ENCODE measurements at places on chromosomes 1 and 21. TPM values are rescaled to one million over a fixed set of nuclear protein-coding genes. Genes with fewer than 3 reads are reported as not detected.

Gene LRRC38
- not detected for total RNA-seq

Gene CHRM3
- 11.8 TPM for total RNA-seq

DNA sequence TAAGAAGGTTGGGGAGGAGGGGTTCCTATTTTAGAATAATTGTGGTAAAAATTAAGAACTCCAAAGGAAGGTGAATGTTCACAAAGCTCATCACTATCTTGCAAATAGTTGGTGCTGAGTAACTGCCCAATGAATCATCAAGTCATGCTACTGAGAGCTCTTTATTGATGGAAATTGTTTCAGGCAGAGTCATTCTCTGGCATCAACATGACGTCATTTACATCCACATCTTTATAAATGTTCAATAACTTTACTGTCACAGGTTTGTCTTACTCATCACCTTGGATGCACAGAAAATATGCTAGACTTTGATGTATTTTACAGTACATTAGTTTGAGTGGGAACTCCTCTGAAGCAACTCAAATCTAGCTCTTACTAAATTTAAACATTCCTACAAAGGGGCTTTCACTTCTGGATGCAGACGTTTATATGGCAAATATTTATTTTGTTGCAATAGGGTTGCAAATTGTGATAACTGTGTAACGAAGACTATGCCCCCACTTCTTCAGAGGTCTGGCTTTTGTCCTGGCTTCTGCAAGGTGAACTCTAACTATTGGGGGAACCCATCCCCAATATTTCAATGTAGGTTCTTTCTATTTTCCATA lies 273.7 kb upstream of the AJAP1 start:
- DNase-seq = no peak
- no peak overlapping the region for H3K4me3 ChIP-seq
- no peaks in the 10 kb centered on the region for H3K4me1 ChIP-seq
- H3K27me3 ChIP-seq = no peaks in the 10 kb centered on the region
- no peaks in the 10 kb centered on the region for H3K36me3 ChIP-seq

Gene ATP6V1G3
- not detected for total RNA-seq

- H3K27me3 ChIP-seq = no peaks in the 10 kb centered on the region
- no peak for DNase-seq
- no peak overlapping the region for H3K27ac ChIP-seq
Measured at GRCh38 chr21:21019681-21020080, 21.5 kb downstream of the NCAM2 start.

DNA sequence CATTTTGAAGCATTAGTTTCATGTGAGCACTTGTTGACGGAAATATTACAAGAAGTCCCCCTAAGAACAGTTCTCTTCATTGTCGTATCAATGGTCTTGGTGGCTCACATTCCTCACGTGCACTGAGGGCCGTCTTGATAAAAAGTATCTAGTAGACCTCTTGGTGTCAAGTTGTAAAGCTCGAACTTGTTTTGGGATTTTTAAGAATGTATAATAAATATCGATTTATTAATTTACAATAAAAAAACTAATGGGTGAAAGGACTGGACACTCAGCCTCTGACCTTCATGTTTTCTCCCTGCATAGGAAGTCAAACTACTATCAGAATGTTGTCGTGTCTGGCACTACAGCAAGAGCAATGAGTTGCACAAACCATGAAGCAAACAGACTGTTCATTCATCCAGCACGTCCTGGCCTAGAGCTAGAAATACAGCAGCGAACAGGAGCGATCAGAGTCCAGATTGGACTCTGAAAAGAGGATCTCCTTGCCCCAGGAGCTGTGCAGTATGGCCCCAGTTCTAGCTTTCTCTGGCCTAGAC lies 319.2 kb downstream of the SMYD3 start:
- no peaks in the 10 kb centered on the region for H3K4me1 ChIP-seq
- no peaks in the 10 kb centered on the region for H3K36me3 ChIP-seq

DNA sequence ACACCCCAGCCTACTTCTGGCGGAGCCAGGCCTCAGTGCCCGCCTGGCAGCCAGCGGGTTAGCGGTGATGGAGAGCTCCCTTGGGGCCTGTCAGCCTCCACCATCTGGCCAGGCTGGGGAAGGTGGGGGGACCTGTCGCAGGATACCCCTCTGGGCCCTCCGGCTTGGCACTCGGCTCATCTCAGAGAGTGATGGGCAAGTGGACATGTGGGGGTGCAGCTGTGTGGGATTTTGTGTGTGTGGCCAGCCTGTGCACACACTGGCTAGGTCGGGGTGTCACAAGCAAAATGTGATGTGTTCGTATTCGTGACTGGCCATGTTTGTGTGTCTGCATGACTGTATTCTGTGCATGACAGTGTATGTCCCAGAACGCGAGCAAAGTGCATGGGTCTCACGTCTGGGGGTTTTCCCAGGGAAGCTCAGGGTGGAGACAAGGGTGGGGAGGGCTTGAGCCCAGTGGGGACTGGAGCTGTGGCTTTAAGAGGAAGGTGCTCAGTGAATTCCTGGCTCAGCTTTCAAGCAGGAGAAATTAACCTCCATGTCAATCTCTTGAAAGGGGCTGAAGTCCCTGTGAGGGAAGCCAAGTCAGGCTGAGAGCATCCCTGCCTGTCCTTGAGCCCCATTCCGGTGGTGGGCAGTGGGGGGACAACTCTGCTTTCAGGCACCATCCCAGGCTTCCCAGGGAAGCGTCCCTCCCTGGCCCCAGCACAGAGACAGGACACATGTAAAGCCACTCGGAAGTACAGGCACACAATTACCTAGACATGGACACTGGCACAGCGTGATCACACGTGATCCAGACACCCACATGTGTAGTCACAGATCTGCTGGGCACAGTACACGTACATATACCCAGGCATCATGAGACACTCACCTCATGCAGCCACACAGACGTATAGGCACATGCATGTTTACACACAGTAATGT lies 21.1 kb upstream of the ADGRB2 start:
- no peaks in the 10 kb centered on the region for H3K36me3 ChIP-seq
- no peaks in the 10 kb centered on the region for H3K27me3 ChIP-seq
- H3K4me3 ChIP-seq = no peak overlapping the region
- H3K27ac ChIP-seq = no peak overlapping the region
- H3K4me1 ChIP-seq = no peaks in the 10 kb centered on the region

Gene POTED
- total RNA-seq = not detected

All from uterus (tissue), 4 donors.